ENCODE measurements at places on chromosomes 2 and 18.

DNA sequence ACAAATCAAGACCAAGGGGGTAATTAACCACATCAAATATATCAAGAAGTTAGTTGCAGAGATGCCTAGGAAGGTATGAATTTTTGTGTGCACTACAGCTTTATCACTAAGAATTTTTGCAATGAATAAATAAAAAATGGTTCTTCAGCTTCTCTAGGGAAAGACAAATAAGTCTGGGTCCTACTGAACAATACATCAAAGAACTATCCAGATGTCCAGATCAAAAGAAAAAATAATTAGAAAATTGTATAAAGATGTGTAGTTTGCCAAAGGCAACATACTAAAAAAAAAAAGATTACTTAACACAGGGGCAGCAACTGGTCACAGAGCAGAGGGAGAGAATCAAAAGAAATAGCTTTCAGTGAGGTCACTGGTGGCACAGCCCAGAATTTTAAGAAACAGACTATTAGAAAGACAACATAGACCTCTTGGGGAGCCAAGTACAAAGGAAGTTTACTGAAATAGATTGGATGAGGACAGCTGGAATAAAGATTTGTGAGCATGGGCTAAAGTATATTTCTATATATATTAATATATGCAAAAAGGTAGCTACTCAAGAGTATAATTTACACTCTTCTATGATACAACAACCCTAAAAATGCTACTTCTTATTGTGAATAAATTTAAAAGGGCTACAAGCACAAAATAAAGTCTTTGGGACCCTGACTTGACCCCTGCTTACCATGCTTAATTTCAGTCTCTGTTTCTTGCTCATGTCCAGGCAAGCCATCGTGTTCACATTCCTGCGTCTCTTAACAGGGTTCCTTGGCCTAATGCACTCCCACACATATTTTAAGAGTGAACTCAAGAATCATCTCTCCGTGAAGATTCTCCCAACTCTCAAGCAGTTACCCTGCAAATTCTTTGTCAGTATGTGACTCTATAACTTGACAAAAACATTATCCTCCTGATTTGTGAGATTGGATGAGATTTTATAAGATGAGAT, 99.0 kb upstream of the GRB14 start:
- no peak for DNase-seq

DNA sequence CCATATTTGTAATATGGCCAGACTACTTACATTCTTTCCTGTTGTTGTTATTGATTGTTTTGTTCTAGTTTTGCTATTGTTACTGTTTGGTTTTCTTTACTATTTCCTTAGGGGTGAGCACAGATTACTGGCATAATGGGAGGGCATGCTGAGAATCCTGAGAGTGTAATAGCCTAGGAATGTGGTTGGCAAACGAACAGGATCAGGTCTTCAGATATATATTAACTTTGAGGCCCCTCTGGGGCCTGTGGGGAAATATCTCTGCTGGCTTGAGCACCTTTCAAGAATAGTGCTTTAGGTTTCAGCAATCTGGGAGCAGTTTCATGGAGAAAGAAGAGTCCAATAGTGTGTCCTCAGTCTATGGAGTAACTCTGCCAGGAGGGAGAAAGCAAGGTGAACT, 144.4 kb downstream of the THSD7B start:
- DNase-seq = no peak

- DNase-seq = no peak
These were observed 9.5 kb upstream of the EVA1A start for GRCh38 chr2:75570024-75570947.

DNA sequence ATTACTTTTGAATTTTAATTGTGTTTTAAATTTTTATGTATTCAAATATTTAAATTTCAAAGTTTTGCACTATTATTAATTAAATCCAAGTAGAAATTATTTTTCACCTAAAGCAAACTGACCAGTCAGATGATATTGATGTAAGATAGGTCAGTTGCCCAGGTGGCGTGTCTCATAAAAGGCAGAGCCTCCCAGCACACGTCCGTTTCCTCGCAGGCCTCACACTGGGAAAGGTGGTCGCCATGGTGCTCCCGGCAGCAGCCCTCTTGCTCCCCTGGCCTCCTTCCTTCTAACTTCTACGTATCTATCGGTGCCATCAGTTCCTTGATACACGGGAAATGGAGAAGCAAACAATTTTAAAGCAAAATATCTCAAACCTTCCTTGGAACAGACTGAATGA, 516.8 kb downstream of the GALR1 start:
- DNase-seq = no peak

- DNase-seq = no peak
These were observed 130.6 kb downstream of the TDRD15 start for GRCh38 chr2:21254170-21254965.

DNA sequence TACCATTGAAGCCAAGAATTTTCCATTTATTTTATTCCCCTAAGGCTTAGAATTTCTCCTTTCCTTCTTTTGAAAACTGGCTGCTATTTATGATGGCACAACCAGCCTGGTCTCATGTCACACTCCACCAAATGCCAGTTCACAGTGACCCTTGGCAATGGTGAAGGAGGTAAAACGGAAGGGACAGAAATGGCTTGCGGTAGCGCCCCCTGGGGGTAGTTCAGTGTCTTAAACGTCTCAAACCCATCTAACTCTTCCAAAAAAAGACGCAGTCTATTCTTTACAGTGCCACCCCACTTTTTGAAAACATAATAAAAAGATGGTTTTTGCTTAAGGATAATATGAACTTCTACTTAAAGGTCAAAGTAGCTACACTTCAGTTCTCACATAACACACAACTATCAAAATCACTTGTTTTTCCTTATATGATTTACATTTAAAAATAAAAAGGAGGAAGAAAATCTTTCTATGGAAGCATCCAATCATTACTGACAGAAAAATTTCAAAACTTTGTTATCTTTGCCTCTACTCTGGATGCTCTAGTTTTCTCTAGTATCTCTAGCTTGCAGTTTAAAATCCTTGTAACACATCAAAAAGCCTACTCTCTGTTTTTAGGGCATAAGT, 28.0 kb downstream of the PNO1 start:
- peak; percentile 40 for DNase-seq

GRCh38 chr2:176419591-176420071, 150.4 kb downstream of the MTX2 start:
- no peak for DNase-seq

DNA sequence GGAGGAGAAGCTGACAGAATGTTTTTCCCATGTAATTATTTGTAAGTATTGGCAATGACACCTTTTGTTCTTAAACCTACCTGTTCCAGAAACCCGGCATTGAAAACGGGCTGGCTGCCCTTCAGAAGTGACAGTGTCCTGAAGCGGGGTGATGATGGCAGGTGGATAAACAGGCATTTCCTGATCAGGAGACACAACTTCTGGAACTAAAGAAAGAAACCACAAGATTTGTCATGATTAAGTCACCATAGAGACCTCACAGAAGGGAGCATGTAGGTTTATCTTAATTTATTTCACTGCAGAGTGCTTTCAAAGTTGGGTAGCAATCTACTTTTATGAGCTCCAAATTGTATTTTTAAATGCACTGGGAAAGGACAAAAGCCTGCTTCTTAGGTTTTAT, 43.1 kb downstream of the TTN start:
- DNase-seq = no peak

GRCh38 chr2:241767464-241768250, 9.0 kb upstream of the GAL3ST2 start:
- DNase-seq = no peak

- no peak for DNase-seq
These were observed 29.2 kb downstream of the MROH2A start for GRCh38 chr2:233807215-233807865.

DNA sequence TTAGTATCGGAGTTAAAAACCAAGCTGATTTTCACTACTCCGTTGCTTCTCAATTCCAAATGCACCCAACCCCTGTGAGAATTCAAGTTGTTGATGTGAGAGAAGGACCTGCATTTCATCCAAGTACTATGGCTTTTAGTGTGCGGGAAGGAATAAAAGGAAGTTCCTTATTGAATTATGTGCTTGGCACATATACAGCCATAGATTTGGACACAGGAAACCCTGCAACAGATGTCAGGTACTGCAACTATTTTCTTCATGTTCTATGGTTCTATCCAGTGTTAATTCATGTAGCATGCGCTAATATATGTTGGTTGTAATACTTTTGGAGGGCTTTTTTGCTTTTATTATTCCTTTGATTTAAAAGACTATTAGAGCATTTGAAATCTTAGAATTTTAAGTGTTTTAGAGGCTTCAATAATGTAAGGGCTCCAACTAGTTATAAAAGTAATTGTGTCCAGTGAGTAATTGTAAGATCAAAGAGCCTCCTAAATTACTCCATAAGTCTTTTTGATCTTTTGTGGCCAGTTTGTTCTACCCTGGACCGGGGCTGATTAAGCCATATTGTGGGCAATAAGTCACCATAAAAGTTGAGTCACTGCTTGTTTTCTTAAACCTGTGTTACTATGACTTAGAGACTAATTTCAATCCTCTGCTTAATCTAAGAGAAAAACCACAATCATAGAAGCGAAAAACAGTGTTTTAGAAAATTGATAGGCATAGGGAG, 22.9 kb downstream of the DSG4 start:
- DNase-seq = no peak

GRCh38 chr2:112065966-112066365, 10.9 kb downstream of the TMEM87B start:
- no peak for DNase-seq

GRCh38 chr18:3212657-3213056, 7.1 kb downstream of the MYOM1 start:
- DNase-seq = no peak

DNA sequence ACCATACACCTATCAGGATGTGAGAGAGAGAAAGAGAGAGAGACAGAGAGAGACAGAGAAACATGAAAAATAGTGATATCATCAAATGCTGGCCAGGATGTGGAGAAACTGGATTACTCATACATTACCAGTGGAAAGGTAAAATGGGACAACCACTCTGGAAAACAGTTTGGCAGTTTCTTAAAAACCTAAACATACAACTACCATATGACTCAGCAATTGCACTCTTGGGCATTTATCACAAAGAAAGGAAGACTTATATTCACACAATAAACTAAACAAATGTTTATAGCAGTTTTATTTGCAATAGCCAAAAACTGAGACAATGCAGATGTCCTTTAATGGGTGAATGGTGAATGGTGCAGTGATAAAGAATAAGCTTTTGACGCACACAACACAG, 29.1 kb downstream of the SLC4A3 start:
- no peak for DNase-seq

- DNase-seq = no peak
These were observed 63.5 kb upstream of the RAB27B start for GRCh38 chr18:54764786-54765185.

DNA sequence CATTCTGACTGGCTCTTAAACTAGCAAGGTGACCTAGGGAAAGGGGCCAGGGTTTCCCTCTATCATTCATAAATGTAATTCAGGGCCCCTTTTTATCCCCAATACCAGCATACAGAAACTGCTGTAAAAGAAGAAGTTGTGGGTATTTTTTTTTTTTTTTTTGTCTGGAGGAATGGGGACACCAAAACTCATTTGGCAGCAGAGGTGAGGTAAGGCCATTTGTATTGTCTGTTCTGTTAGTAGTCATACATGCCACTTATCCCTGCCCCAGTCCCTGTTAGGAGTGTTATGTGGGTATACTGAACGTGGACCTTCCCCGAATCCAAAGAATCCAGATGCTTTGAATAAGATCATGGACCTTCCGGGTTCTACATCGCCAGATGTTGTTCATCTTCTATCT, 1.7 kb downstream of the SEPTIN2 start:
- DNase-seq = no peak

DNA sequence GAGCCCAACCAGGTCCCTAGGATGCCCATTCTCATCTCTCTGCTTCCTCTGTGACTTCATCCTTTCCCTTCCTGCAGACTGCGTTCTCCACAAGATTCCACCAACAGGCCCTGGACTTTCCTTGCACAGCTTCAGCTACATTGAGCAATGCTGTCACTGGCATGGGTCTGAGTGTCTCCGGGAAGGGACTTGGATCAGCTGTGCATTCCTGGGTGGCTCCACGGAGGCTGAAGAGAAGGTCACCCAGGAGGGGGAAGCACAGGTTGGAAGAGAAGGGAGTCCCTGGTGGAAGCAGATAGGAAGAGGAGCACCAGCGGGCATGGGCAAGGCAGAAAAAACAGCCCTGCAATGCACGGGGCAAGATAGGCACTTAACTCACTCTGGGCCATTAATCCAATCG, 140.5 kb downstream of the UXS1 start:
- DNase-seq = no peak

DNA sequence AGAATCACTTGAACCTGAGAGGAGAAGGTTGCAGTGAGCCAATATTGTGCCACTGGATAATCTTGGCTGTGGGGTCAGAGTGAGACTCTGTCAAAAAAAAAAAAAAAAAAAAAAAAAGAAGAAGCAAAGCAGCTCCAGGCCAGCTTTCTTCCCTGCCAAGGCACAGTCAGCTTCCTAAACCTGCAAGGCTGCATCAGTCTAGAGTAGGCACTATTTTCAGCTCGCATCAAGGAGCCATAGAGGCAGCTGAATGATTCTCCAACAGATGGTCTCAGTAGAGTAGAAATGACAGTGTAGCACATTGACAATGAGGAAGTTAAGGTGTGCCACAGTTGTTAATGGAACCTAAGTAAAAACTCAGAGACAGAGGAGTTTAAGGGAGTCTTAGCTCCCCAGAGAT, 35.6 kb downstream of the BMP10 start:
- DNase-seq = no peak

DNA sequence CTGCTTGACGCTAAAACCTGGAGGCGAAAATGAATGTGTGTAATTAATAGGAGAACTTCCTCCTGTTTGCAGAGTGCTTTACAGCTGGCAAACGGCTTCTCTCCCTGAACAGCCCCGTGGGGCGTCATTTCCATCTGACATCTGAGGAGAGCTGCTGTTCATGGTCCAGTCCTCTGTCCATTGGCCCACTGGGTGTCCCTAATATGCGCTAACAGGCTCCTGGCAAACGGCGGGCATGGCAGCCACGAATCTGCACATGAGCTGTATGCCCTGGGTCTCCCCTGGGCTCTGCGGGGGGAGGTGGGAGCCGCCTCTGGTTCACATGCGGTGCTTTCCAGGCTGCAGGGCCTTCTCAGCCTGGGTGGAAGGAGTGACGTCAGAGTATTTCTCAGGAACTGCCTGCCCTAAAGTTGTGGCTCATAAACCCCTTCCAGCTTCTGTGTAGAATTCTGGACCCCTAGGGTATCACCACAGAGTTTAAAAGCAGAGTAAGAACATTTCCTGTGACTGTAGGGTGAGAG, 73.2 kb downstream of the LRRFIP1 start:
- DNase-seq = no peak

All from GM12864 (cell line).